ENCODE measurements at places on chromosomes 11 and 22.

- no peak for DNase-seq
Observed at GRCh38 chr11:17381156-17381555, 7.3 kb downstream of the KCNJ11 start.

DNA sequence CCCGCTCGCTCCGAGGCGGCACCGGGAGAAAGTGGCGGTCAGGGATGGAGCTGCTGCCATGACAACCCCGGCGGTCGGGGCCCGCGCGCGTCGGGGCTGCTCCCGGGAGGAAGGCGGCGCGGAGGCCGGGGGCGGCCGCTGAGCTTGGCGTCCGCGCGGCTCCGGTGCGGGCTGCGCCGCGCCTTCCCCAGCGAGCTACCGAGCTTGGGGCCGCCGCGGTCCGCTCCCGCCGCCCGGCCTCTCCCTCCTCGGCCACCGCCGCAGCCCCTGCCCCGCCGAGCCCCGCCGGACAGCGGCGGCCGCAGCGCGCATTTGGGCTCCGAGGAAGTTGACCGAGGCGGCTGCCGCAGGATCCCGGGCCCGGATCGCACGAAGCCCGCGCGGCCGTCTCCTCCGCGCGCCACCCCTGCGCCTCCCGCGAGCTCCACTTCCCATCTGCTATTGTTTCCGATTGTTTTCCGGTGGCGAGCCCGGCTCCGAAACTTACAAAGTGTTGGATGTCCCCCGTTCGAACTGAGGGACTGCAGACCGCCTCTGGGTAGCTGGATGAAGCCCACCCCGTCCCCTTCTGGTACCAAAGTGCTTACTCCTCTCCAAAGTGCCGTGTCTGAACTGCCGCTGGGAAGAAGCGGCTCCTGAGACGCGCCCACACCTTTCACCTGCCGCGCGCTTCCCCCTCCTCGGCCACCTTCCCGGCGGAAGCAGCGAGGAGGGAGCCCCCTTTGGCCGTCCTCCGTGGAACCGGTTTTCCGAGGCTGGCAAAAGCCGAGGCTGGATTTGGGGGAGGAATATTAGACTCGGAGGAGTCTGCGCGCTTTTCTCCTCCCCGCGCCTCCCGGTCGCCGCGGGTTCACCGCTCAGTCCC lies 540.3 kb downstream of the NTM start:
- no peak for DNase-seq

DNA sequence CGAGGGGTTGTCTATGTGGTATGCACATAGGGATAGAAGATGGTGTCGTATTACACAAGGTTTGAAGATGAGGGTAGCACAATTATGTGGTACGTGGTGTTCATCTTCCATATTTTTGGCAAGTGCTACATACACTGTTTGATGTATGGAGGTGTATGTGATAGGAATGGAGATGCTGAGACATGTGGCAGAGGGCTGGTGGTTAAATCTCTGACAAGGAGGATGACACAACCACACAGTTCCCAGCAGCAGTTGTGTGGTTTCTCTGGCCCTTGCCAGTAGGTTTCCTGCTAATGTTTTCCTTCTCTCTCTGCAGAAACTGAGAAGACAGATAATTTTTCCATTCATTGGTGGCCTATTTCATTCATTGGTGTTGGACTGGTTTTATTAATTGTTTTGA lies 17.0 kb downstream of the NCR3LG1 start:
- DNase-seq = no peak

DNA sequence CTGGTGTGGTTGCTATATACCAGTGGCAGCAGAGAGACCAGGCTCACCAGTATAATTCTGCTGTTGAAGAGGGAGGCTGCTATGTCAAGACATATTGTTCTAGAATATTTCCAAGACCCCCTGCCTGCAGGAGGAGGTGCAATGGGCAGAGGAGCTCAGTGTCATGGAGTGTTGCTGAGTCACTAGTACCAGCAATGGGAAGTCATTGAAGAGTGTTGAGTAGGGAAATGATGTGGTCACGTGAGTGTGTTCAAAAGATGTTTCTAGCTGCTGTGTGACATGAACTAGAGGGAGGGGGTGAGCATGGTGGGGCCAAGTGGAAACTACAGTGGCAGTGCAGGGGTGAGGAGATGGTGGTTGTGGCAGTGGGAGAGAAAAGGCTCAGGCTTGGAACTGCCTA lies 76.3 kb upstream of the BIRC3 start:
- no peak for DNase-seq

DNA sequence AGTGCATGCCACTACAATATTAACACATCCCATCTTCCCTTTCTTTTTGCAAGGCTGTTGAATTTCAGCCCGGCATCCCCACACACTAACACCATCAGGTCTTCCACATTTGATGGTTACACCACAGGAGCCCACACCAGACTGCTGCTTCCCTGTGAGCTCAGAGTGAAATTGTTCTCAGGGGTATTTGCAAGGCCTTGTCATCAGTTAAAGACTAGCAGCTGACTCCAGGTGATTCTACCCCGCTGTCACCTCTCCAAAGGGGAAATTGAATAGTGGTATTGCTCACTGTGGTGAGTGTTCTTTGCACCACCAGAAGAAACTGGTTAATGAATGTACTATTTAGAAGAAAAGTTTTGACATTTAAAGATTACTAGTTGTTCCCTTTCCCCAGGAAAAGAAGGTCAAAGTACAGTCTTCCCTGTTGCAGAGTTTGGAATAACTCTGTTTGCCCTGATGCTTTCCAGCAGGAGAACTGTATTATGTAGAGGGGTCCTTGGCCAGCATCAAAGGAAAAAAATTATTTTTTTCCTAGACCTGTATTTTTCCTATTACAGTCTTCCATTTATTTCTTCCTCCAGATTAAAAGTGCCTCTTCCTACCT lies 41.9 kb downstream of the BID start:
- DNase-seq = no peak

- DNase-seq = no peak
Observed at GRCh38 chr11:125956391-125957134, 10.7 kb downstream of the VSIG10L2 start.

- DNase-seq = no peak
Observed at GRCh38 chr11:123642435-123642834, 12.0 kb downstream of the SCN3B start.

- peak; percentile 80 for DNase-seq
Observed at GRCh38 chr11:64334764-64335735, 5.0 kb upstream of the CCDC88B start.

GRCh38 chr22:47421846-47422245 lies 659.4 kb downstream of the TBC1D22A start:
- no peak for DNase-seq

DNA sequence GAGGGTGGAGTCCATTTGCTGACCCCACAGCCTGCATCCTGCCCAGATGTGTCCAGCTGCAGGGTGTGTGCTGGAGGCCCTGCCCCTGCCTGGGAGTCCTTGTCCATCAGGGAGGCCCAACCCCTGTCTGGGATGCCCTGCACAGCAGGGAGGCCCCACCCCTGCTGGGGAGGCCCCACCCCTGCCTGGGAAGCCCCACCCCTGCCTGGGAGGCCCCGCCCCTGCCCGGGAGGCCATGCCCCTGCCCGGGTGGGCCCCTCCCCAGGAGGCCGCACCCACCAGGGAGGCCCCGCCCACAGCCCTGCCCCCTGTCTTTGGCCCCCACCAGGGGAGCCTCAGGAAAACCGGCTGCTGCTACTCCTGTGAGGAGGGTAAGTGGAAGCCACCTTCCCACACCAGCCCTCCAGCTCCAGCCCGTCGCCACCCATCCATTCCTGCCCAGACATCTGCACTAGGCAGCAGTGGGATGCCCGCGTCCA lies 37.2 kb downstream of the MUC5B start:
- DNase-seq = peak; percentile 26

DNA sequence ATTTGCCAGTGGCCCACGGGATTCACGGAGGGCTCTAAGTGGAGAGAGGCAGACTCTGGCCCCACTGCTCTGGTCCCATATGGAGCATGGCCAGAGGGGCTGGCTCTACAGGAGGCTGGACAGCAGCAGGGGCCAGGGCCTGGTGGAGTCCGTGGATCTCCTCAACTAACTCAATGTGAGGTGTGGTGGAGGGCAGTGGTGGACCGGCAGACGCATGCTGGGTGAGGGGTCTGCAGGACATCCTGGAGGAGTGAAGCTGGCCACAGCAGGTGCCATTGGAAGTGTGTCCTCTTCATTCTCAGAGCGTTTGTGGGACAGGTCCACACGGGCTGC lies 15.6 kb downstream of the IGF2 start:
- no peak for DNase-seq

DNA sequence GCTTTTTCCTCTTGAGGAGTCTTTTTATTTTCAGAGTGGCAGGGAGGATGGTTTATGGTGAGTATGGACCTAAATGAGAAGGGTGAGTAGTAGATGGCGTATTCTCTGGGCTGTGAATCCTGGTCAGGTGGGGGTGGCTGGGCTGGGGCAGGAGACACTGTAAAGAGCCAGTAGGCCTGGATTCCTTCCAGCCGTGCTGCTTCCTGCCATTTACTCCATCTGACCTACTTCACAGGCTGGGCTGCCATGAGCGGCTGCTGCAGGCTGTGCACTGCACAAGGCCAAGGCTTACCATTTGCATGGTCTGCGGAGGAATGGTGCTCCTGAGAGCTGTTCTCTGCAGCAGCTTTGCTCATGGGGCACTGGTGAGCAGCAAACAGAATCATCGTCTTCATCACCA lies 297.6 kb downstream of the KIRREL3 start:
- DNase-seq = no peak

- no peak for DNase-seq
Observed at GRCh38 chr11:11577932-11578911, 43.6 kb downstream of the GALNT18 start.

GRCh38 chr22:36369922-36370791 lies 17.6 kb downstream of the MYH9 start:
- no peak for DNase-seq

DNA sequence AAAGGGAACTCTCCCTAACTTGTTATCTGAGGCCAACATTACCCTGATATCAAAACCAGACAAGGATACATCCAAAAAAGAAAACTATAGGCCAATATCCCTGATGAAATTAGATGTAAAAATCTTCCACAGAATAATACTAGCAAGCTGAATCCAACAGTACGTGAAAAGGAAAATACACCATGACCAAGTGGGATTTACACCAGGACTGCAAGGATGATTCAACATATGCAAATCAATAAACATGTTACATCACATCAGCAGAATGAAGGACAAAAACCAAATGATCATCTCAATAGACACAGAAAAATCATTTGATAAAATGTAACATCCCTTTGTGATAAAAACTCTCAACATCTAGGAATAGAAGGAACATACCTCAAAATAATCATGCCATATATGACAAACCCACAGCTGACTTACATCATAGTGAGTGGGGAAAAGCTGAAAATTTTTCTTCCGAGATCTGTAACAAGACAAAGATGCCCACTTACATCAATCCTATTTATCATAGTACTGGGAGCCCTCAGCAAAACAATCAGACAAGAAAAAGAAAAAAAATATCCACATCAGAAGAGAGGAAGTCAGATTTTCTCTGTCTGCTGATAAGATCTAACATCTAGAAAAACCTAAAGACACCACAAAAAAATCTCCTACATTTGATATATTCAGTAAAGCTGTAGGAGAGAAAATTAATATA lies 703.3 kb upstream of the ANO5 start:
- no peak for DNase-seq

- no peak for DNase-seq
Observed at GRCh38 chr22:43891360-43892182, at the start of gene PNPLA5. Gene PNPLA5 (minus strand): TSS chr22:43892013. CDS start chr22:43891880, 133 bp downstream.

GRCh38 chr11:17699147-17700114 lies 19.9 kb upstream of the MYOD1 start:
- no peak for DNase-seq

DNA sequence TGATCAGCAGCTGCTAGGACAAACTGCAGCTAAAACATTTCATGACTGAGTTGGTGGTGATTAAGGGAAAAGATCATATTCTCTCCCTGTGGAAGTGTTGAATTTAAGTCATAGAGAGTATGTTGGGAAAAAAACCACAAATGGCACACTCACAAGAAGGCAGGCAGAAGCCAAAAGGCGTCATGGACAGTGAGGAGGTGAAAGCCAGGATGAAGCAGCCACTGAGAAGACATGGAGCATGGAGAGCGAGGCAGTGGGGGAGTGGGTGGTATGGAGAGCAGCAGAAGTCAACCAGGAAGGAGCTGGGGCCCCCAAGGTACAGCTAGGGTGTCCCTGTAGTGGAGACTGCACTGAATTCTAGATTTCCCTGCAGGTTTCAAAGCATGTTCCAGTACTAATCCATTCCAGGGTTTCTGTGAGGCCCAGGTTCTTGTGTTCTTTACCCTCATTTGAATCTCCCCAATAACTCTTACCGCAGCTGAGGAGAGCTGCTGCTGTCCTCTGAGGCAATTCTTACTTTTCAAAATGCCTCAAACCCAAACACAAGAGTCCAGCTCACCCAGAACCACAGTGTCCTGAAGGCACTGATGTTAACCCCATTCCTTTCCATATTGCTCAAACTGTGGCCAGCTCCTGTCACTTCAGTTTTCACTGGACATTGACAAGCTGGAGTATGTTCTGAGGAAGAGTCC lies 191.8 kb upstream of the E2F8 start:
- no peak for DNase-seq

DNA sequence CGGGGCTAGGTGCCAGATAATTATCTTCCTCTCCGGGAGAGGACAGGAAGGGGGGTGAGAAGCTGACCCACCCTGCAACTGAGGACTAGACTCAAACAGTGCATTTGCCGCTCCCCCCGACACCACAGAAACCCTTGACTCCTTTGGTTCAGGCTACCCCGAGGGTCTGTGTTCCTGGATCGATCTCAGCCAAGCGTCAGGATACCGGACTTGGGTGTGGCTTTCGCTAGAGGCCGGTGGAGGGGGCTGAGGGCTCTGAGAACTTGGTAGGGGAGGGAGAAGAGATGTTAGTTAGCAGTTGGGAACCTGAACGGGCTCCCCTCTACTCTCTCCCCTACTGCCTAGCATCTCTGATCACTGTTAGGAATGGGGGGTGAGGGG lies 840 bp downstream of the SEZ6L start:
- no peak for DNase-seq

- no peak for DNase-seq
Observed at GRCh38 chr22:23365961-23366360, 185.7 kb downstream of the BCR start.

- DNase-seq = no peak
Observed at GRCh38 chr22:28710576-28711191, 30.9 kb downstream of the CHEK2 start.
